ENCODE measurements at places on chromosomes 5 and 9.
A peak's percentile ranks its signal among the peaks of the same experiment; 100 is the strongest.

- DNase-seq = no peak
Measured at GRCh38 chr9:35519692-35520363, 29.9 kb downstream of the RUSC2 start.

GRCh38 chr9:136686794-136687711 lies at the start of gene AGPAT2:
Gene AGPAT2, minus strand, starts transcription at chr9:136687457. Its CDS starts 100 bp downstream, at chr9:136687357.
- DNase-seq = peak; percentile 87

GRCh38 chr9:115158661-115159481 lies 40.9 kb upstream of the TNC start:
- no peak for DNase-seq

- DNase-seq = no peak
Measured at GRCh38 chr5:178757049-178757809, 26.8 kb upstream of the ZNF354A start.

DNA sequence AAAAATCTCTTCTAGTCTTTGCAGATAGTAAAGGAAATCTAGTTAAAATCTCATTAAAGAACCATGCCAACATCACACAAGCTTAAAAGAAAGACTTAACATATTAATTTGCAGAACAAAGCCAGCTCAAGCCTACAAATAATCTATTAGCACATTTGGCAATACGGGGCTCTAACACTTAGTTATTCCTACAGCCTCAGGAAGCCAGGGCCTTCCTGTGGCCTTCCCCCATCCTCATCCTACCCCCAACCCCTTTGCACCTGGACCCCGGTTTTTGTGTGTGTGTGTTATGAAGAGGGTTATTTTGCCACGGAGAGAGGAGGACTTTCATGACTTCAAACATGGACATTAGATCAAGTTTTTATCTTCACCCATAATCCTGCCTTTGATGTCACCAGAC lies 64.6 kb downstream of the FOXB2 start:
- no peak for DNase-seq

DNA sequence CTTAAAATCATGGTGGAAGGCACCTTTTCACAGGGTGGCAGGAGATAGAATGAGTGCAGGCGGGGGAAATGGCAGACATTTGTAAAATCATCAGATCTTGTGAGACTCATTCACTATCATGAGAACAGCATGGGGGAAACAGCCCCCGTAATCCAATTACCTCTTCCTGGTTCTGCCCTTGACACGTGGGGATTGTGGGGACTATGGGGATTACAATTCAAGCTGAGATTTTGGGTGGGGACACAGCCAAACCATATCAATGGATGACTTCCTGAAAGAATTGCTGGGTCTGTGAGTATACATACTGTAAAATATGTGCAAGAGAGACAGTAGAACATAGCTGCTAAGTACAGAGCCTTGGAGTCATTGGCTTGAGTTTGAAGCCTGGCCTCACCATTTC lies 47.0 kb downstream of the KIAA1958 start:
- no peak for DNase-seq

- no peak for DNase-seq
Measured at GRCh38 chr9:138028596-138028995, 151.0 kb downstream of the CACNA1B start.

DNA sequence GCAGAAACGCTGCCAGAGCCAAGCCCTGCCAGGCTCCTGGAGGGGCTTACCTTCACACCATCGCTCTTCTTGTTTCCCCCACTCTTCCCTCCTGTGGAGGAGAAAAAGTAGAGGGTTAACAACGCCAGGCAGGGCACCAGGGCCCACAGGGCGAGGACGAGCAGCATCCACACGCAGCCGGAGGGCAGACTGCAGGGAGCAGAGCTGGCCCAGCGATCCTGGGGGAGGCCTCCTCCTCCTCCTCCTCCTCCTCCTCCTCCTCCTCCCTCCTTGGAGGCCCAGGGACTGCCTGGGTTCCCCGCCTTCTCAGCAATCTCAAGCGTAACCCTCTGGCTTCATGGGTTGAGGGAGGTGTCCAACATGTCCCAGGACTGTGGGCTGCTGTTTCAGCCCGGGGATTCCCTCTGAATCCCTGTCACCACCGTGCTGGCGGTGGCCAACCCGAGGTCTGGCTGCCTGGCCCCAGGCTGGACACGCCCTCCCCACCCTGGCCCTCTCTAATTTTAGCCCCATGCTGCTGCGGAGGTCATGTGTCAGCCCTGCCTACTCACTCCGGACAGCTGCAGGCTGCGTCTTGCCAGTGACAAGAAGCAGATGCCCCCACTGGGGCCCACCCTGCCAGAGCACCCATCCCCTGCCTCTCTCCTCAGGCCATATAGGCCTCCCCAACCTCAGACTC lies 44.3 kb downstream of the CAMK2A start:
- DNase-seq = no peak

DNA sequence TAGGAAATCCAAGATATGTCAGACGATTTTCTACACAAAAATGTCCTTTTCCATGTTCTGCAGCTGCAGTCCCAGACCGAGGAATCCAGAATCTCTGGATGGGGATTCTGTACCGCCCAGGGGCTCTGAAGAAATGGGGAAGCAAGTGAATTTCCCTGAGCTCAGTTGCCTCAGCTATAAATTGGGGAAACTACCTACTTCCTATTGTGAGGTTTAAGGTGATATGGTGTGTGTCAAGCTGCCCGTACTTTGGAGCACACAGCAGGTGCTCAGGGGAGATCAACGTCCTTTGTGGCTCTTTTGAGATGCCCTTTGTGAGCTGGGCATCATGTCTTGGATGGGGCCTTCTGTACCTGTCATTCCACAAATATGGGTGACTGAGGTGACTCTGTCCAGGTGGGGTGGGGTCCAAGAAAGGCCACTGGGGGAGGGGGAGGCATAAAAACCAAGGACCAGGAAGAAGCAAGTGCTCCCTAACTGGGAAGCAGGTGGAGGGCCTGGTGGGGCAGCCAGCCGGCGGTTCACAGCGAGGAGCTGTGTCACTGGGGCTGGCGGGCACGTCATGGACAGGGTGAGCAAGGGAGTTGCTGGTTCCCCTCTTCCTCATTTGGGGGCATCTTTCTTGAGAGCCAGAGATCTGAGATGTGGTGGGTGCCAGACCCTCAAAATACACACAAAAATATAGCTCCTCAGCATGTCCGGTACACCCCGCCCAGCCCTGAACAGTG lies 116.0 kb downstream of the CRB2 start:
- no peak for DNase-seq

DNA sequence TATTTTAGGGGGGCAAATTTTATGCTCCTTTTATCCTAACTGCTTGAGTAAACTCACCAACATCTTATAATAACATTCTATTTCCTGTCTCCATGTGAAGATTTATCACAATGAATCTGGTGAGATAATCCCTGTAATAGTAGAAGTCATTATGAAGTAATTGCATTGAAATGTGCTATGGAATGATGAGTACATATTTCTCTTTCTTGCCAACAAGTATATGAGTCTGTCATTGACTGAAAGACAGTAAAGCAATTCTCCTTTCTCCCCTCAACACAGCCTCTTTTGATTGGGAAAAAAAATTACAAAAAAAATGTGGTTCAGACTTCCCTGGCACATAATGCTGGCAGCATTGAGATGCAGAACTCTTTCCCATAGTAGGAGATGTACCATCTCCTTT lies 459.2 kb upstream of the RGMB start:
- DNase-seq = no peak

DNA sequence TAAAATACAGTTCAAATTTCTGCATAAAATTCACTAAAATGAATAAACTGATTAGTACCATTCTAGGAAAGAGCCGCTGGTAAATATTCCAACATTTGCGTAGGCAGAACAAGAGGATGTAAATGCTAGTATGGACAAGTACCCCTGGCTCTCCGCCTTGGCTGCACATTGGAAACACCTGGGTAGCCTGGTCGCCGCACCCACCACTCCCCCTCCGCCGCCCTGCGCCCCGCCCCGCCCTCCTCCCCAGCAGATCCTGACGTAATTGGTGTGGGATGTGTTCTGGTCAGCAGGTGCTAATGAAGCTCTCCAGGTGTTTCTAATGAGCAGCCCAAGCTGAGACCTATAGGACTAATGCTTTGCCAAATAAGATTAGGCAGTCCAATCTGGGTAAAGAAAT lies 225.7 kb downstream of the FRMD3 start:
- DNase-seq = no peak

DNA sequence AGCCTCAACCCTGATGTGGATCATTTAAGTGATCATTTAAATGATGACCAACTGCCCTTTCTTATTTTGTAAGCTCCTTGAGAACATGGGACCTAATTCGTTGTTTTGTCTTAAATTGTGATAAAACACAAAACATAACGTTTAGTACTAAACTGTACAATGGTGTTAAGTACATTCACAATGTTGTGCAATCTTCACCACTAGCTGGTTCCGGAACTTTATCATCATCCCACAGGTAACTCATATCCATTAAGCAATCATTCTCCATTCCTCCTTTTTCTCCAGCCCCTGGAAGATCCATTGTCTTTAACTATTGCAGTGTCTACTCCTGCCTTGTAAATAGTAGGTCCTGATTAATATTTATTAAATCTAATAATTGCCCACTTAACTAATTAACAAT lies 460.5 kb upstream of the BRINP1 start:
- DNase-seq = no peak

- peak; percentile 9 for DNase-seq
Measured at GRCh38 chr5:127957183-127957582, 126.4 kb upstream of the SLC12A2 start.

DNA sequence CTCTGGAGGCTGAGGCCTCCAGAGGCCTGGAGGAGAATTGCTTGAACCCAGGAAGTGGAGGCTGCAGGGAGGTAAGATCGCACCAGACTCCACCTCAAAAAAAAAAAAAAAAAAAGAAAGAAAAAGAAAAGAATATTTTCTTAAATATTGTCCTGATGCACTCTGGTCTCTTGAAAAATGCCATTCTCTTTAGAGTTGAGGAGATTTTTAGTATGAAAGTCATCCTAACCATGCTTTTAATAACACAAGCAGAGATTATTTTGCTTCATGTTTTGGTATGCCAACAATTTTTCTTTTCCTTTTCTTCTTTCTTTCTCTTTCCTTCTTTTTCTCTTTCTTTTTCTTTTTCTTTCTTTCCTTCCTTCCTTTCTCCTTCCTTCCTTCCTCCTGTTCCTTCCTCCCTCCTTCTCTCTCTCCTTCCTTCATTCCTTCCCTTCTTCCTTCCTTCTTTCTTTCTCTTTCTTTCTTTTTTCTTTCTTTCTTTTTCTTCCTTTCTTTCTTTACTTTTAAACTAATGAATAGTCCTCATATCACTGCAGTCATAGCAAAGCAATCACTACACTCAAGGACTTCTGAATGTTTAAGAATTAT lies 116.9 kb upstream of the CCNH start:
- DNase-seq = no peak

DNA sequence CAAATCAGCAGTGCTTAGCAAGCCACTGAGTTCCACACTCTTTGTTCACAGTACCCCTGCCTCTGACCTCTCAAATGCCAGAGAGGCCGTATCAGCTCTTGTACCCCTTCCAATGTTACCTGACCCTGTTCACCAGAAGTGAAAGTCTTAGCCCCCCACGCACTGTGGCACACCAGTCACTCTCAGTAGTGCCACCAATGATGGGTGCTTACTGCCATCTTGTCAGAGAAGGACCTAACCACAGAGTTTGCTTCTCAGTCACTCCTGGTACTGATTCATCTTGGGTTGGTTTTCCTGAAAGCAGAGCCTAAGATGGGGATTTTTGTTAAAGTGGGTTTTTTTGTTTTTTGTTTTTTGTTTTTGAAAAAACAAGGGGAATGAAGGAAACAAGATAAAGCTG lies 28.8 kb upstream of the PANK3 start:
- no peak for DNase-seq

- DNase-seq = peak; percentile 98
Measured at GRCh38 chr5:150544611-150545219, 36.8 kb downstream of the NDST1 start.

GRCh38 chr9:33372900-33373299 lies 29.5 kb downstream of the AQP7 start:
- no peak for DNase-seq

GRCh38 chr5:163410505-163410904 lies 26.9 kb upstream of the CCNG1 start:
- no peak for DNase-seq

GRCh38 chr5:112794410-112794809 lies 56.7 kb downstream of the APC start:
- no peak for DNase-seq

- no peak for DNase-seq
Measured at GRCh38 chr5:7816535-7816901, 34.4 kb downstream of the CFAP90 start.

DNA sequence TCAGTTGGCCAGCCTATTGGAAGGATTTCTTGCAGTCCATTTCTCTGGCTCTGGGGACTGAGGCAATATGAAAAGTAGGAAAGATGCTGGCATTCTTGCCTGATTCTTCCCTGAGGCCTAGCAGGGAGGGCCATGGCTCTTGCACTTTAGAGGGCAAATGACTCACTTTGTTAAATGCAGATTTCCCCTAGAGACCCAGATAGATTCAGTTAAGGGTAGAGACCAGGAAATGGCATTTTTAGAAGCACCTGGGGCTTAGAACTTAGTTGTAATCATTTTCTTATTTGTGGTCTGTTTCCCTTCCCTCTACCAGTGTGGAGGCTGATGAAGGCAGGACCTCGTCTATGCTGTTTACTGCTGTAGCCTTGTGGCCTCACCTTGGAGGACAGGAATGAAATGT lies 112.8 kb upstream of the NR3C1 start:
- no peak for DNase-seq

DNA sequence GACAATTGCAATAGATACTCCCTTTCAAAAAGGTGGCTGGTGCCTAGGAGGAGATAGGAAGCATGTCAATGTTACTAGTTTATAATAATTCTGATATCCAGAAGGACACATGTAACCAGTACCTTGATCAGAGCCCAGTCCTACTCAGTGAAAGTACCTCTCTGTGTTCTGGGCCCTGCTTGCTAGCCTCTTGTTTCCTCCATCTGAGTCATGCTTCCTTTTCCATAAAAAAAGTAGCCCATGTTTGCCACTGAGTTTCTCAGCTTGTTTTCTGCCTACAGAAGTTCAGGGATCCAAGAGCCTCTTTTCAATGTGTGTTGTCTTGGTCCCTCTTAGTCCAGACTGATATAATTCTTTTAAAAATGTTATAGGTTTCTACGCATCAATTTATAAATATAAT lies 149.0 kb downstream of the SSBP2 start:
- no peak for DNase-seq

DNA sequence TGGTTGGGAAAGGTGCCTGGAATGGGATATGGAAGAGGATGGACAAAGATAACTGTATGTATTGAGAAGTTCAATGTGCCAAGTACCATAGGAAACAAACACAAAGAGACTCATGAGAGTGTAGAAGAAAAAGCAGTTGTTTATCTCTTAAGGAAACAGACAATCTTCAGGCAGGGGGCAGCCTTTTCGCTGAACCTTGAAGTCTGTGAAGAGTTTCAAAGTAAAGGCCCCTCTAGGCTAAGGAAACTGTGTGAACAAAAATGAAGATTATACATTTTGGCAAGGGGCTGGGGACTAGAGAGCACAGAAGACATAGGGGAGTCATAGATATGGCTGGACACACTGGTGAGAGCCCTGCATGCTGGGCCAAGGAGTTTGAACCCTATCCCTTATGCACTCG lies 27.5 kb upstream of the FRMPD1 start:
- DNase-seq = no peak

Data from iPS-NIHi11 (cell line).